IMR-90 (cell line): ENCODE measurements at places on chromosomes 7 and 10. TPM values are rescaled to one million over a fixed set of nuclear protein-coding genes. Genes with fewer than 3 reads are reported as not detected.

GRCh38 chr7:154442939-154443338 lies 390.7 kb downstream of the DPP6 start:
- no peak for DNase-seq

Gene C7orf33
- polyA plus RNA-seq = not detected in 2 replicates

- peak; percentile 94 for DNase-seq
Observed at GRCh38 chr10:34916314-34916713, 101.2 kb upstream of the PARD3 start.

DNA sequence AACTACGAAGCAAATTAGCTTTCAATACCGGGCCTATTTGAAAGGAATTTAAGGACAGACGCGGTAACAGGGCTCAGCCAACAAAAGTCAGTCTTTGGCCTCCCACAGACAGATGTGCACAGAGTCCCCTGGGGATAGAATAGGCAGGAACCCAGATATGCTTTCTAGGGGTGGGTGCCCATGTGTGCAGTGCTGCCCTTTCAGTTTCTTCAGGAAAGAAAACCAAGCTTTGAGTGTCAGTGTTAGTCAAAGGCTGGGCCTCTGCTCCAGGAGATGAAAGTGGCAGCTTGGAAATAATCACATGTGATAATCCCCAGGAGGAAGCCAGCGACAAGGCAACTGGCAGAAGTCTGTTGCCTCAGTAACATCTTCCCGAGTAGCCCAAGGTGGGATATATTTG lies 43.8 kb upstream of the CSTF2T start:
- no peak for DNase-seq

DNA sequence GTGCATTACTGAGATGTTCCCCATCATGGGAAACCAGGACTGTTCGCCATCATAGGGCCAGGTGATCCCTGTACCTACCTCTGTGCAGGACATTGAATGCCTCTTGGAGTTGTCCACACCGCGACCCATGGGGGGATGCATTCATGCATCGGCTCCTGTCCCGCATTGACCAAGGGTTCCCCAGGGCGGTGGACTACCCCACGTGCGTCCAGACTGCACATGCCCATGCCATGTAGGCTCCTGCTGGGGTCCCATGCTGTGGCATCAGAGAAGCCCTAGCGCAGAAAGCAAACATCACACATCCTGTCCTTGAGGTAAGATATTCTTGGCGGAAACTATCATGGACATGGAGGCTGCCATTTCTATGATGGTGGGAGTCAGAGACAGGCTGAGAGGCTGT lies 121.6 kb upstream of the UNC5B start:
- DNase-seq = no peak

DNA sequence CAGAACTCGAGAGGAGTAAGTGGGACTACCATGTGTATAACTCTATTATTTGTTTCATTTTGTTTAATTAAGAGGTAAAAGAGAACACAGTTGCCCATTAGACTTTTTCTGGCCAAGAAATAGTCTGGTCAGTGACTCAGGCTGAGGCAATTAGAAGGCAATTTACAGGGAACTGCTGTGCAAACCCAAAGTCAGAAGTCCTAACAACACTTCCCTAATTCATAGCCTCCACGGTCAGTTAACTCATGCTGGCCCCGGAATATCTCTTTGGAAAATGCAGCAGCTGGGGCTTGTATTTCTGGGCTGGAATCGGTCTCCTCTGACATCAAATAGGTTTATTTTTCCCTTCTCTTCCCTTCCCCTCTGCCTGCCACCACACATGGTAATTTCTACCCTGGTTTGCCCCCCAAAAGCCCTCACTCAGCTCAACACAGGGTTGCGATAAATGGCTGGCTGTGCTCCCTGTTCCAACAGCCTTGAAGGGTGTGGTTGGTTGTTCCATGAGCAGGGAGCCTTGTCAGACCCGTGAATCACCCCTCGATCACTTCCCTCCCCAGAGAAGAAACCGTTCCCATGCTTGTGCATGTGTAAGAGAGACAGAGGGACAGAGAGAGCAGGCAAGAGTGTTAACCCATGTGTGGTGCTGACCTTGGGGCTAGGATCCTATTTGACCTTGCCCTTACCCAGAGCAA lies 5.3 kb downstream of the SH3PXD2A start:
- DNase-seq = peak; percentile 93

Gene ASB10
- not detected in 2 replicates for polyA plus RNA-seq

GRCh38 chr10:32930036-32930435 lies 28.0 kb downstream of the ITGB1 start:
- DNase-seq = no peak

Gene HTRA1
- polyA plus RNA-seq = 94.9 and 108 TPM in 2 replicates

DNA sequence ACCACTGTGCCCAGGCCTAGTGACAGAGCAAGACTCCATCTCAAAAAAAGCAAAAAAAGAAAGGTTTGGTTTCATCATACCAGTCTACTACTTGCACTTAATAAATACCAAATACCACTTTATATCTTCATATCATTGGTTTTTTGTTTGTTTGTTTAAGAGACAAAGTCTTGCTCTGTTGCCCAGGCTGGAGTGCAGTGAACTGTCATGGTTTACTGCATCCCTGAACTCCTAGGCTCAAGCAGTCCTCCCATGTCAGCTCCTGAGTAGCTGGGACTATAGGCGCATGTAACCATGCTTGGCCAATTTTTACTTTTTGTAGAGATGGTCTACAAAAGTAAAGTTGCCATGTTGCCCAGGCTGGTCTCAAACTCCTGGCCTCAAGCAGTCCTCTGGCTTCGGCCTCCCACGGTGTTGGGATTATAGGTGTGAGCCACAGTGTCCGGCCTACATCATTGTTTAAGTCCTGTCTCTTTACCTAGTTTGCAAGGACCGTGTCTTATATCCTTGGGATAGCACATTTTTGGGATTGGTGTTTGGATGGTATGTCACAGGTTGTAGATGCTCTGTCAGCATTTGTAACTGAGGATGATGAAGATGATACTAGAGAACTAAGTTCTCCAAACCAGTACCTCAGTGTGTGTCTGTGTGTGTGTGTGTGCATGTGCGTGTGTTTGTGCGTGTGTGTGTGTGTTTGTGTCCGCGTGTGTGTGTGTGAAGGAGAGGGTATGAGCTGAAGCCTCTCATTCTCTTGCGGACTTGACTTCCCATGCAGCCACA lies 9.3 kb downstream of the LMTK2 start:
- DNase-seq = no peak
